Stimulated activated CD8-positive, alpha-beta memory T cell treated with anti-CD3 and anti-CD28 coated beads, Interleukin-4, amount 100 ng/mL, for 1 hour (primary cell): ENCODE measurements at places on chromosomes 12 and 14.

DNA sequence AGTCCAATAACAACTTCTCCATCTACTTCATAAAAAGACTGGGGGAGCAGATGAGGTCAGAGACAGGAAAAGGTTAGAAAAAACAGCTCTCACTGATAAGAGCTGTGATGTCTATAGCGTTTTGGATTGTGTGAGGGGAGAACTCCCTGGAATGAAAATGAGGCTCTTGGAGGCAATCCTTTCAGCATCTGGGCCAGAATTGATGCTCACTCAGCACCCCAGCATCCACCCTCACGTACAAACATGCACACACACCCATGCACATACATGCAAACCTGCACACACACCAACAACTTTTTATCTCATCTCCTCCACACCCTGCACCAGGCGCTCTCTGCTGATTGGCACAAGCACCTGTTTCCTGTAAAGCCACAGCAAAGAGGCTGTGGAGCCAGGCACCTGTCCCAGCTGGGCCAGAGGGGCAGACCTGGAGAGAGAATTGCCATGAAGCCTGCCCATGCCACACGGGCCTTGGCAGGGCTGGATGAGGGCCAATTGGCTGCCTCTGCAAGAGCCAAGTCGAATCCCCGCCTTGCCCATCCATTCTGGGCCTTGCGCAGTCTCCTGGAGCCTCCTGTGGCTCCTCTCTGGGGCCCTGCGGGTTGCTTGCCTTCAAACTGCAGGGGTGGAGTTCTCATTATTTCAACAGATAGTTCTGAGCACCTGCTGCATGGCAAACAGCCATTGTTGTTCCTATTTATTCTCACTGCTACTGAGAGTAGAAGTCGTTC is 53.1 kb downstream of the SYNE3 start:
- no peak for DNase-seq

- DNase-seq, result no peak
Observed at GRCh38 chr12:91178781-91179180, 3.8 kb downstream of the DCN start.

DNA sequence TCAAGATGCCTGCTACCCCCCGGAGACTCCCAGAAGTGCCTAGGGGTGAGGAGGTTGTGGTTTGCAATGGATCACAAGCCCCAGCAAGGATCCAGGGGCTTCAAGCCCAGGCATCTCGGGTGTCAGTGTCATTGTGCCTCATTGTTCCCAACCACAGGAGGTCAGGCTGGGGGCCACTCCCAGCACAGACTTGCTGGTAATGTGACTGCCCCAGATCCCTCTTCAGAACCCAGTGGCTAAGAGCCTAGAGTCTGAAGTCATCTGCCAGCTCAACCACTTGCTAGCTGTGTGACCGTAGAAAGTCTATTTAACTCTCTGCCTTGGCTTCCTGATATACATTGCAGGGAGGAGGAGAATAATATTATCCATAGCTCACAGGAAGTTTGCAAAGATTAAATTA is 7.7 kb upstream of the ASB2 start:
- no peak for DNase-seq

- DNase-seq, result no peak
Observed at GRCh38 chr14:99260116-99260515, 11.9 kb downstream of the BCL11B start.

DNA sequence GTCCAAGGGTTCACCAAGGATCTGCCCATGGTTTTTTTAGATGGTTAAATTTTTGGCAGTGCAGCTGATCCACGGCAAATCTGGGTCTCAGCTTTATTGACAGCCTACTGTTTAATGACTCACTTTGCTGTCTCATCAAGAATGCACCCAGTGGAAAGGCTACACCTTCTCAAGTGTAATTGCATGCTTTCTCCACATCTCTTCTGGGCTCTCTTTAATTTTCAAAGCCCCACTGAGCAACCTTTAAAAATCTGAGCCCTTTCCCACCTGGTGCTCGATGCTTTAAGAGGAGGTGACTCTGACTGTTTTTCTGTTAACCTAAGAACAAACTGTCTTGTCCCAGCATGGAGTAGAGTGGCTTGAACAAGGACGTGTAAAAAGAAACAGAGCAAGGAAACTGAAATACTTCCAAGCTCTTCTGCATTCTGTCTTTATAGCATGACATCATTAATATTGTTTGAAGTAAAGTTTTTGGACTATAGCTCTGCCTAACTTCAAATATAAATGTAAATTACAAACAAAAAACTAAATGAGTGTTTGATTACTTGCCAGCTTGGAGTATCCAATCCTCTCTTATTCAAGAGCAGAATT is 214.2 kb upstream of the KRR1 start:
- no peak for DNase-seq

- no peak for DNase-seq
Observed at GRCh38 chr12:50533203-50533584, 28.4 kb downstream of the DIP2B start.

DNA sequence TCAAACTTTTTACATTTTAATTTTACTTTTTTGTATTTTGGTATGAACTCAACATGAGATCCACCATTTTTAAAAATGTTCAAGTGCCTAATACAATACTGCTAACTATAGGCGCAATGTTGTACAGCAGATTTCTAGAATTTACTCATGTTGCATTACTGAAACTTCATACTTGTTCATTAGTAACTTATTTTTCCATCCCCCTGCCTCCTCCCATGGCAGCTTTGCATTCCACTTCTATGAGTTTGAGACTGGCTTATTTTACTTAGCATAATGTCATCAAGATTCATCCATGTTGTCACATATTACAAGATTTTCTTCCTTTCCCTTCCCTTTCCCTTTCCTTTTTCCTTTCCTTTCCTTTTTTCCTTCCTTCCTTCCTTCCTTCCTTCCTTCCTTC is 825.9 kb downstream of the SLC16A7 start:
- no peak for DNase-seq

DNA sequence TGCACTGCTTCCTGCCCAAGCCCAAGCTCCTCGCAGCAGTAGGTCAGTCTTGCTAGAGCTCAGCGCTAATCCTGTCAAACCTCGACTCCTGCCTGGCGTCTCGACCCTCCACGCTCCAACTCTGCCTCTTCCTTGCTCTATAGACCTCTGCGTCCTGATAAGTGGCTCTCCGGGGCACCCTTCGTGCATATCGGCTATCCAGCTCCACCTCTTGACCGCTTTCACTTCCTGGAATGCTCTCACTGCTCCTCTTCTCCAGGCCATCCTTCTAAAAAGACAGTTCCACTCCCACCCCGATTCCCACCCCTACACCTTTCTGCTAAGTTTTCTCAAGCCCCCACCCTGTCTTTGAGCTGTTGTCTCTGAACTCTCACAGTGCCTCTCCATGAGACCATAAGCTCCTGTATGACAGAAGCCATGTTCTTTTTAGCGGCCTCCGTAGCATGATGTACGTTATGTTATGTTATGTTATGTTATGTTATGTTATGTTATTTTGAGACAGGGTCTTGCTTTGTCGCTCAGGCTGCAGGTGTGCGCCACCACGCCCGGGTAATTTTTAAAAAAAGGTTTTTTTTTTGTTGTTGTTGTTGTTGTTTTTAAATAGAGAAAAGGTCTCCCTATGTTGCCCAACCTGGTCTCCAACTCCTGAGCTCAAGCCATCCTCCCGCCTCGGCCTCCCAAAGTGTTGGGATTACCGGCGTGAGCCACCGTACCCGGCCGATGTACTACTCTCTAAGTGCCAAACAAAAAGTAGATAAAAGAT is 601 bp downstream of the COX14 start:
- no peak for DNase-seq

DNA sequence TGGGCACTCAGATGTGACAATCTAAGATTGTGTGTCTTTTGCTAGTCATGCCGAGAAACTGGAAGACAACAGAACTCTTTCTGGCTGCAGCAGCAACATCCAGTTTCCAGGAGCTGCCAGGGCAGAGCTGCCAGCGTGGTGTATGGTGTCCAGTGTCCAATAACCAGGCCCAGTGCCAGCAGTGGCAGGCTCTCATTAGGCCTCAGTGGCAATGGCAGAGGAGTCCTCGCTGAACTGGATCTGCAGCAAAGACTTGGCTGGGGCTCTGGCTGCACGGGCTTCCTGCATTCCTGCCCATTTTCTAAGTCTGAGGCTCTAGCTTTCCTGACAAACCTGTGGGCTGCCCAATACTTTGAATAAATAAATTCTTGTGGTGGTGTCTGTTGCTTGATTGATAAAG is 26.2 kb upstream of the PPM1A start:
- no peak for DNase-seq

DNA sequence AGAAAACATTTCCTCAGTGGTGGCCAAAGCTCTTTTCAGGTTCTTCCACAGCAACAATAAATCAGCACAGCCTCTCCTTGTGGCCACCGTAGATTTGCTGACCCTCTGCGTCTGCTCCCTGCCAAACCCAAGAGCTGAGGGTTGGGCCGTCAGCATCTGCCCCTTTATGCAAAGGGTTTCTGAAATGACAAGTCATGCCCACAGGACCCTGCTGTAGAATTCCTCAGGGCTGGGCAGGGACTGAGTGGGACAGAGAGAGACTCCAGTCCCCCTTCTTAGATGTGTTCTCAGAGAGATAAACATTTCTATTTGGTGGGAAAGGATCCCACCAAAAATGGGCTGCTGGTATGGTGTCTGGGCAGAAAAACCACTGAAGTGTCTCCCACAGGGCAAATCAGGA is 233.0 kb upstream of the PLXNC1 start:
- no peak for DNase-seq

DNA sequence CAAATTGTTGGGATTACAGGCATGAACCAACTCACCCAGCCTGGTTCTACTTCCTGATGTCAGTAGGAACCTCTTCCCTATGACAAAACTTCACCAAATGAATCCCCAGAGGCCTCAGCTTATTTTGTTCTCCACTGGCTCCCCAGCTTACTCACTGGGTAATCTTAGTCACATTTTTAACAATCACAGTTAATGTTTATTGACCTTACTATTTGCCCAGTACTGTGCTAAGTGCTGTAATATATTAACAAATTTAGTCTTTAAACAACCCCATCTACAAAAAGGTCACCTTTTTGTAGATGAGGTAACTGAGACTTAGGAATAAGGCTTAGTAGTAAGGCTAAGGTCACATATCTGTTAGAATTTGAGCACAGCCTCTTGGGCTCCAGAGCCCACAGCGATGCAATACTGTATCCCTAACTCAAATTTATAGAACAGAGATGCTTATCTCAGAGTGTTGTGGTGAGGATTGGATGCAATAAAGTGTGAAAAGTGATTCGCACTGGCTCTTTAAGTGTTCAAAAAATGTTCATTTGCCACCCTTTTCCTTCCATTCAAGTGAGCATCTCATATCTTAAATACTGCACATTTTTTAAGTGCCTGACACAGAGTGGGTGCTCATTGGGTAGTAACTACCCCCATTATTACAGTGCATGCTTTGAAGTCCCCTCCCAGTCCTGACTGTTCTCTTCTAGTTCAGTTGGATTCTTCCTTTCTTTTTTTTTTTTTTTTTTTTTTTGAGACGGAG is 146.4 kb upstream of the ARHGAP5 start:
- DNase-seq, result no peak

DNA sequence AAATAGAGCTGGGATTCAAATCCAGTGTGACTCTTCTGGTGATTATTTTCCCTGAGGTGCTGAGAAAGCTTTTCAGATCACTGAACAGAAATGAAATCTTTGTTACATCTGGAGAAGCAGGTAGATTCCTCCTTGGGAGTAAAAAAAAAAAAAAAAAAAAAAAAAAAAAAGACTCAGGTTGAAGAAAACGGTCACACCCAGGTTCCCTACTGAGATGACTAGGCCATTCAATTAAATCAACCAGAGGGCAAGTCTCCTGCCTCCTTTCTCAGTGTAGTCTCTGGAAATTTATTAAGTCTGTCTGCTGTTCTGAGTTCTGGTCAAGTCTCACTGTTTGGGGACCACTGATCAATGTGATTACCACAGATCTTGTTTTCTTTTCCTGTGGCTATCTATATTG is 24.0 kb downstream of the ARG2 start:
- no peak for DNase-seq

DNA sequence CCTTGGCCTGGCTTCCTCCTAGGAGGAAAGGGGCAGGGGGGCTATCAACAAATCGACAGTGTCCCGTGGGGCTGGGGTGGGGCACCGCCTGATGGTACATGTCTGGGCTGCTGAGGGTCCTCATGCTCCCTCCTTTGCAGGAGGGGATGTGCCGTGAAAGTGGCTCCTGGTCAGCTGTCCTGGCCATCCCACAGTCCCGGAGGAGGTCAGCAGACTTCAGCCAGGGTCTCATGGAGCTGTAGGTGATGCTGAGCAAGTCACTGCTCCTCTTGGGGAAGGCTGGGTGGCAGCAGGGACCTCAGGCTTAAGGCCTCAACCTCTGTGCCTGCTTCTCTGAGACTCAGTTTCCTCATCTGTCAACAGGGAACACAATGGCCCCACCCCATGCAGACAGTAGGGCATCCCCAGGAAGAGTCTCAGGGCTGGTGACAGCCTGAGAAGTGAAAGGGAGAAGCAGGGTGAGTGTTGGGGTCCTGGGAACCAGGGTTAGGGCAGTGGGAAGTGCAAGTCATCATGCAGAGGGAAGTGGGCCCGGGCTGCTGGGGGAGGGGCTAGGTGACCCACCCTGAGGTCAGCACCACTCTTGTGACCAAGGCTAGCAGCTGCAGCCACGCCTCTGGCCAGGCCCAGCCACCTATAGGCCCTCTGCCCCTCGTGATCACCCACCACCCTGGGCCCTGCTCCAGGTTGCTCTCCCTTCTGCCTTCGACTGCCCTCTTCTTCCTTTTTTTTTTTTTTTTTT is 4.4 kb upstream of the TNFAIP2 start:
- no peak for DNase-seq

- no peak for DNase-seq
Observed at GRCh38 chr12:12922191-12922616, 29.8 kb downstream of the GPRC5D start.

DNA sequence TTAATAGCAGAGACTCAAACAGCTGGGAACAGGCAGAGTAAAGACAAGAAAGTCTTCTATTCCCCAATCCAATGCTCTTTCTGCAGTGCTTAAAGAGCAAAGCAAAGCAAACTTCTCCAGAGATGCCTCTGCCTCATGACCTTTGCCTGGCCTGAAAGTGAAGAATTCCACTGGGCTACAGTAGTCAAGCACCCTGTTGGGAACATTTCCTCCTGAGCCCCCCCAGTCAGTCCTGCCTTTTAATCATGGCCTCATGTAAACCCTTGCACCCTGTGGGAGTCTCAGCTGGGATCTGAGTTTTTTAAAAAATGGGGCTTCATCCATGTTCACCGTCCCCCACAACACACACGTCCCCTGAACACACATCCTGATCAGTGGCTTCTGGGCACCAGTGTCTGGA is 62.7 kb upstream of the TSPAN11 start:
- DNase-seq, result no peak
